ENCODE measurements at places on chromosomes 7 and 10.

DNA sequence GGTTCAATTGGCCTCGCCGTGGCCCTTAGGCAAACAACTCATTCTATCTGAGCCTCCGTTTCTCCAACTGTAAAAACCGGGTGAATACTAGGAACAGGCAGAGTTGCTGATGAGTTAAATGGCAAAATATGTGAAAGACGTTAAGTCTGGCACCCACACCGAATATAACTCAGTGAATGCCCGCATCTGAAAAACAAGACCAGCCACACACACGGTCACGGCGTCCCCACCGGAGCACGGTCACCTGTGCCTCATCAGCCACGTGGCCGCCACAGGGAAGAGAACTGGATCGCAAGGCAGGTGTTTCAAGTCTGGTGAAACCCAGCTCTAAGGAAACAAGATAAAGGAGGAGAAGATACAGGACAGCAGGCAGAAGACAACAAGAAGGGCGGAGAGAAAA is 20.4 kb downstream of the PRKAG2 start:
- DNase-seq: no peak

- DNase-seq: no peak
These were observed 811.8 kb upstream of the CELF2 start for GRCh38 chr10:10205906-10206305.

DNA sequence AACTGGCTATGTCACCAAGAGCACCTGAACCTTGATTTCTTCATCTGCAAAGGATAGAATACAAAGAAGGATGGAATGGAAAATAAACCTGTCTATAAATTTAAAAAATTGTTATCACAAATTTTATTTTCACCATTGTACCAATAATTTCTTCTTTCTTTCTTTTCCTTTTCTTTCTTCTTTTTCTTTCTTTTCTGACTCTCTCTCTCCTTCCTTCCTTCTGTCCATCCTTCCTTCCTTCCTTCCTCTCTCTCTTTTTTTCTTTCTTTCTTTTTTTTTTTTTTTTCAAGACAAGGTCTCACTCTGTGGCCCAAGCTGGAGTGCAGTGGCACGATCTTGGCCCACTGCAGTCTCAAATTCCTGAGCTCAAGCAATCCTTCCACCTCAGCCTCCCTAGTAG is 36.6 kb upstream of the SORBS1 start:
- DNase-seq: no peak

DNA sequence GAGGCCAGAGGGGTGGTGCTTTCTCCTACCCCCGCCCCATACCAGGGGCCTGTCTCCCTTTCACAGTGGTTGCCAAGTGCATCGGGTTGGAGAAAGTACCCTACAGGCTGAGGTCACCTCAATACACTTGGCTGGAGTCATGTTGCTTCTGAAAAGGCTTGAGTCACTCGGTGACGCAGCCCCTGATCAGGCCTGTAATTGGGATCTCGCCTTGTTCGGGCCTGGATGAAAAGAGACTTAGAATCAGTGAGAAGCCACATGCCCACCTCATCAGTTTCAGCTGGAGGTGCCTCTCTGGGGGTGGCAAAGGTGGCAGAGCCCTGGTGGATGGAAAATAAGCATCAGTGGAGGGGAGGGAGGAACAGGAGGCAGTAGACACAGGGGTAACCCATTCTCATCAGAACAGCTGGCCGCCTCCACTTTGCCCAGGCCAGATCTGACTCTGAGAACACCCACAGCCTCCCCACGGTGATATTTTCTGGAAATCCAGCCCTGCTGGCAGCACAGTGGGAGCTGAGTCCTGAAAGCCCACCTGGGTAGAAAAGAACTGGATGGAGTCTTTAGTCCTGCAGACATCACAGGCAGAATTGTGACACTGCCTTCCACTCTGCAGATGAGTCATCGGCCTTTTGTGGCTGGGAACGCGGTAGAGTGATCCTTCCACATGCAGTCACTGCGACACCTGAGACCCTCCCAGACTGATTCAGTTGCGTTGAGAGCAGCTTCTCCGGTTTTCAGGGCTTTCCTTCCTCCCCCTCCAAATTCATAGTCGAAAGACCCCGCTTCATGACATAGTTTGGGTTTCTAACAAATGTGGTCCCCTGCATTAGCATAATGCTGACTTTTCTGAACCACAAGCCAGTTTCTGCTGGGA is 108.0 kb downstream of the GRK5 start:
- DNase-seq: peak; percentile 76

- DNase-seq: no peak
These were observed 51.7 kb downstream of the SYPL1 start for GRCh38 chr7:106060394-106060920.

GRCh38 chr7:107726356-107727130 is 17.4 kb upstream of the CBLL1 start:
- no peak for DNase-seq

DNA sequence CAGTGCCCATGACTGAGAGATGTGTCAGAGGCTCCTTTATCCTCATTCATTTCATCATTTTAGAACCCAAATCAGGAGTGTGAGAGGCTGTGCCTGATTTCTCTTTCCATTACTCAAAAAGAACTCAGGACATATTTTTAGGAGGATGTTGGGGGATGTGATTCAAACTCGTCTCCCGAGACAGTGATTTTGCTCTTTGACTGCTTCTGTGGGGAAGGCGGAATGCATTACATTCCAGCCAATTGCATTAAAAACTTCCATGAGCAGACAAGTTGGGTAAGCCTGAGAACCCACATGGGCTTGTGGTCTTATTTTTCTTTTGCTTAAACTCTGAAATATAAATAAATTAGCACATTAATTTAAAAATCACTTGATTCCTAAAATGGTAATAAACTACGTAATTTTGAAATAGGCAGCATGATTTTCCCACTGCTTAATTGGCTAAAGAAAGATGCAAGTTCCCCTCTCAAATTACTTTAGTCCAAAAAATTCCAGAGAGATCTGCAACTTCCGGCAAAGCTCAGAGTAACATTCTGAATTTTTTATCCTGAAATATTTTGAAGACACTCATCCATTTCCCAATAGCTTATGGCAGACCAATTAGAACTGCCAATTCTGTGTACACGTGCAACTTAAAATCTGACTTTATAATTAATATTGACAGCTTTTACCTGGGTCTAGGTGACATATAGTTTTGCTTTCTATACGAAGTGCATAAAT is 185.6 kb downstream of the C7orf25 start:
- DNase-seq: no peak
